Hindlimb muscle (tissue), 1 donor: ENCODE measurements at places on chromosomes 6 and 20. TPM values are rescaled to one million over a fixed set of nuclear protein-coding genes. Genes with fewer than 3 reads are reported as not detected.
A peak's percentile ranks its signal among the peaks of the same experiment; 100 is the strongest.

- DNase-seq, result no peak
Measured at GRCh38 chr20:23111307-23111943, 25.3 kb upstream of the CD93 start.

- no peak for DNase-seq
Measured at GRCh38 chr20:1632178-1632577, 12.4 kb upstream of the SIRPB1 start.

GRCh38 chr20:41272339-41272738, 45.2 kb downstream of the ZHX3 start:
- no peak for DNase-seq

GRCh38 chr20:1424336-1424735, 31.5 kb upstream of the FKBP1A start:
- DNase-seq, result no peak

DNA sequence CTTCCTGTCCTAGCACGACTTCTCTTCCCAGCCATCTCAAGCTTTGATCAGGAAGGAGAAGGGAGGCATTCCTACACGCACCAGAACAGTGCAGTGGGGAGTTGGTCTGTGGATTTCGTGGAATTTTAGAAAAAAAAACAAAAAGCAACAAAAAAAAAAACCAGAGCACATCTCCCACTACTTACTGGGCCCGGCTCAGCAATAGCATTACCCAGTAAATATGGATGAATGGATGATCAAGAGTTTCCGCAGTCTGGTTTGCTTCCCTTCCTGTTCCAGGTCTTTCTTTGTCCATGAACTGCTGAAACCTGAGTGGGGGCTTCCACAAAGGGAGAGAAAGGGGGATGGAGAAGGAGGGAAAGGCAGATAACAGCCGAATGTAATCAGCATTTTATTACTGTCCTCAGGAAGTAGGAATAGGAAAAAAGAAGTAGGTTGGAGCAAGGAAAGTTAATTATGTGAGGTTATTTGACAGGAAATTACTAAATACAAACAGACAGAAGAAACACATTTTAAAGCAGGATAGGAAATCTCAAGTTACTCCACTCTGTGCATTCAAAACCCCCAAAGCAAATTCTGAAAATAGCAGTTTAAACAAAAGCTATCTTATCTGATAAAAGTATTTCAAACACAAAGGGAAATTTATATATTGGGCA, 349.0 kb downstream of the PRL start:
- DNase-seq, result no peak

GRCh38 chr20:59222253-59223181, 58.9 kb downstream of the ZNF831 start:
- DNase-seq, result peak; percentile 79

GRCh38 chr20:6595704-6596103, 171.8 kb upstream of the BMP2 start:
- no peak for DNase-seq

DNA sequence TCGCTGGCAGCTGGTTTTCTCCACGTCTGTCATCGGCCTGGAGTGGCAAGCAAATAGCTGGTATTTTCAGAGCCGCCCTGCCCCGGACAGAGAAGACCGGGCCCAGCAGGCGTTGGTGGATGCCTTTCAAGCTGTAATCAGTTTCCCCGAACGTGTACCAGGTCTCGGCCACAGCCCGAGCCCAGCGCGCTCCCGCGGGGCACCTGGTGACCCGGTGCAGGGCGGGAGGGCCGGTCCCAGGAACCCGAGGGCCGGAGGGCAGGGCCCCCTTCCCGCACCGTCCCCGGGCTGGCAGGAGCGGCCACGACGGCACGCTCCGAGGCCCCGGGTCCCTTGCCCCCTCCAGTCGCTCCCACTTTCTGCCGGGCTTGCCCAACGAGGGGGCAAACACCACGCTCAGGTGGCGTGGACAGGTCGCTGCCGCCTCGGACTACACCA, 348 bp upstream of the PYGB start:
- peak; percentile 23 for DNase-seq

DNA sequence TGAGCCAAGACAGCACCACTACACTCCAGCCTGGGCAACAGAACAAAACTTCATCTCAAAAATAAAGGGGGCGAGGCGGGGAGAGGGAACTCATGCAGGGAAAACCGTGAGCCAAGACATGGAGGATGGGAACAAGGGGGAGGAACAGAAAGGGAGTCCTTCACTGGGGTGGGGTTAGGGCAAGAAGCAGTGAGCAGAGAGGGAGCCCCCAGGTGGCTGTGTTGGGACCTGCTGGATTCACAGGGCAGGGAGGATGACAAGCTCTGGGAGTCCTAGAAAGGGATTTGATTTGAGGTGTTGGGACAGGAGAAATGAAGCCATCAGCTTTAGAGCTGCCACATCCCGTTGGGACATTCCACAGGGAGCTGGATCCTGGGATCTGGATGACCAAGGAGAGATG, 90.6 kb upstream of the TOP1 start:
- no peak for DNase-seq

GRCh38 chr6:86936834-86937218, 502 bp upstream of the HTR1E start:
- DNase-seq, result peak; percentile 14

DNA sequence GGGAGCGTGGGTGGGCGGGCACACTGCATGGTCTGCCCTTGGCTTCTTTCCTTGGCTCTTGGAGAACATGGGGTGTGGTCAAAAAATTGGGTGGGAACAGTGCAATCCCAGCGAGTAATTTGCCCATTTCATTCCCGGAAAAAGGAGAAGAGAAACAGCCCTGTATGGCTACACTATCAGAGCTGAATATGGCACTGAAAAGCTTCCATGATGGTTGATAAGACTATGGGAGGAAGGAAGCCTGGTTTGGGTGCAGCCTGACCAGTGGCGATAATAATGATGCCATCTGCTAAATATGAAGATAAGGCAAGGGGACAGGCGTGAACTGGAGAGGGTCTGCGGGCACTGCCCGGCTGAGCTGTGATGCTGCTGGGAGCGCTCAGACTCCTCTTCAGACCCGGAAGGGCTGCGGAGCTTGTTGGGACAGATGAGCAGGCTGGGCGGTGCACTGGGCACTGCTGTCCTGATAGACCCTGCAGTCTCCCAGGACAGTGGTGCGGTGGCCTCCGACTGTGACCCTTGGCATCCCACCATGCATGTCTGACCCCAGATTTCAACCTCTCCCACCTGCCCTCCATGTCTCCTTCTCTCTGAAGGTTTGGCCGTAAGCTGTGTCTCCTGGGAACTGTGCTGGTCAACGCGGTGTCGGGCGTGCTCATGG, 10.2 kb downstream of the SLC22A1 start:
- no peak for DNase-seq

DNA sequence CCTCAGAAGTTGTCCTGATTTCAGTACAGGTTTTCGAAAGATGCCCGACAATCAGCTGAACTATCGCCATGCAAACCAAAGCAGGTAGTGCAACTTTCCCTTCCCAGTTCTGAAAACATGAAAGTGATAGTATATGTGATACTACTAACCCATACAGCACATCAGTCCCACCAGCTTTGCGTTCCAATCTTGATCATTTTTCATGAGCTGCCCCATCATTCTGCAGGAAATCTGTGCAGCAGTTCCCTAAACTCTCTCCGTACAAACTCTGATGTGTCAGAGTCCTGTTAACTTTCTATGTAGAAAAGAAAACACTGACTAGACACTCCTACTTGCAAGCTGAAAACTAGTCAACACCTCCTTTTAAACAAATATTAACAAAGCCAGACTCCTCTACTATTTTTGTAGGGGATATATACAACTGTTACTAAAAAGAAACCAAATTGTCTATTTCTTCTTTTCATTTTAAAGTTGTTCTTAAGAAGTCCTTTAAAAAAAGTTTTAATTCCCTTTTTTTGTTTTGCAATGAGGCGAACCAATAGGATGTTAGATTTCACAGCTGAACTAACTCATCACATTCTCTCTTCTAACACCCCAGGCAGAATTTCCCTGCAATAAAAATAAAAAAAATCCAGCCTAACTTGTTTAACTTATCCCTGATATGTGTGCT, 99.6 kb upstream of the DST start:
- no peak for DNase-seq

GRCh38 chr6:119446609-119447008, 97.0 kb upstream of the MAN1A1 start:
- DNase-seq, result peak; percentile 16

DNA sequence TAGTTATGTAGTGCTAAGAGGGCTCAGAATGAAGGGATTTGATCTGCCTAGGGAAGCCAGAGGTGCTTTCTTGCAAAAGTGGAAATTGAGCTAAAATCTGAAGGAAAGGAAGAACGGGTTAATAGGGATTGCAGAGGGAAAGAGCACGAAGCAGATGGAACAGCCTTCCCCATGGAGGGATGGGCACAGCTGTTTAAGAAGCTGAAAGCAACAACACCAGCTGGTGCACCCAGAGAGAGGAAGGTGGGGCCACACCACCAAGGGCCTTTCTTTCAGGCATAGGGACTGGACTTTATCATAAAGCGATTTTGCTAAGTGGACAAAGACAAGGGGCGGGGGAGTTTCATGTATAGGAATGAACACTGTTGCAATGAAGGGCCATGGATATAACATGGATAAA, 65.8 kb upstream of the SNRPB2 start:
- no peak for DNase-seq

- DNase-seq, result no peak
Measured at GRCh38 chr6:103001724-103002123, 1608.2 kb downstream of the GRIK2 start.

- no peak for DNase-seq
Measured at GRCh38 chr20:5968462-5968861, 18.0 kb downstream of the MCM8 start.

DNA sequence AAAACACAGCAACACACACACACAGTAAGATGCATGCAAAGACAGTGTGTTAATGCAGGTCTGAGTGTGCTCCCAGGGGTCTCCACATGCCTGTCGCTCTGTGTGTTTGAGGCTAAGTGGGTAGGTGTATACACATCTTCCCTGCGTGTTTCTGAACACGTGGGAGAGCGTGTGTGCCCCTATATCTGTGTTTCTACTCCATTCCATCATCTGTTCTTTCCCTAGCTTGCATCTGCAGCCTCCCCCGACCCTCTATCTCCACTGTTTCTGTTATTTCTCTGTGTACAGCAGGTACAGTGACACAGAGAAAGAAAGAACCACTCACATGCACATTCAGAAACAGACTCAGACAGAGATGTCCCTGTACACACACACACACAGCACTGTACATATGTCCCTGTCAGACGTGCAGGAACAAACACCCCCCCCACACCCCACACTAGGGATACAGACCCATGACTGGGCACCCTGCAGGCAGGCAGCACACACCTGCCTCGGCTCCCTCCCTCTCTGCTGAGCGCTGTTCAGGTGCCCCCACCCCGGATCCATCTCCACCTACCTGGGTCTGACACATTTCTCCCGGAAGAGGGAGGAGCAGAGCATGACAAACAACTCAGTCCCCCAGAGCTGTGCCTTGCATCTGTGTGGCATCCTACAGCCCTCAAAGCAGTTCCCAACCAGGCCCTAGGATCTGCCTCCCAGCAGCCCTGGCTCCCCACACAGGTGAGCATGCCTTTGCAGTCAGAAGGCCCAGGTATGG, 27.6 kb downstream of the KCNK15 start:
- DNase-seq, result no peak

- no peak for DNase-seq
Measured at GRCh38 chr20:48405909-48406308, 421.9 kb downstream of the PREX1 start.

DNA sequence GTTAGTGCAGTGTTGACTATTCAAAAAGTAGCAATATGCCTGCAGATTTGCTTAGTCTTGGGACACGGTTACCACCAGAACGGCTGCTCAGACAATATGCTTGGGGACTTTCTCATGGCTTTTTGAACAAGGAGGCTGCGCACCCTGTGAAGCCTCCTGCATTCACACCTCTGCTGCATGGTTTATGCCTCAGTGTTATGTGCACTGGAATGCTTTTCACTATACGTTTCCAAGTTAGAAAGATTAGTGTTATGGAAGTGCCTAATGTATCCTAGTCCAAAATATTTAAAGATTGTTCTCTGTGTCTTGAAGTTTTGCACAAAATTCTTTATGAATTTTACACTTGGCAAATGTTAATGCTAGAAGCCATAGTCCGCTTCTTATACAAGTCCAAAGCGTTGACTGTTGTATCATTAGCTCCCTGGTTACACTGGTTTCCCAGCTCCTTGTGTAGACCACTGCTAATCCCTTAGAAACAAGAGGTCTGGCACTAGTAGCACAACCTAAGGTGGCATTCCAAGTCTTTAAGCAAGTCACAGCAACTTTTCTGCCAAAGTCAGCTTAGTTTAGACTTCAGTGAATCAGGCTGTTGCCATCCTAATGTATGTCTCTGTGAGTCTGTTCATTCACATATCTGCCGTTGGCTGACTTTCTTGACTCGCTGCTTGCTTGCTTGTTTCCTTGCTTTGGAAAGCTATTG, 26.3 kb upstream of the SLC22A1 start:
- DNase-seq, result no peak

- peak; percentile 57 for DNase-seq
Measured at GRCh38 chr20:35226884-35227681, 593 bp downstream of the MMP24 start.

DNA sequence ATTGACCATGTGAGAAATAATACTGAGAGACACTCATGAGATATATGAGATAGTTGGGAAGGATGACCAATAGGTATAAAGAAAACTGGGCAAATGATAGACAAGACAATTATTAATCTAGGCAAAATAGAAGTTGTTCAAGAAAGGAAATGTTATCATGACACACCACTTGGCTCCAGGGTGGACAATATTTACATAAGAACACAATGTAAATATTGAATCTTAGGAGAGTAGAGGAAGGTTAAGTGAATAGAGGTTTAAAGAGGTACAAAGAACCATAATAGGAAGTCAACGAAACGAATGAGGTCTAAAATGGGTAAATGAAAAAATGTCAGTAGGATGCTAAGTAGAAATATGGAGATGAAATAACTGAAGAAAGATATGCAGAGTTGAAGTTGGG, 126.5 kb downstream of the MBOAT1 start:
- DNase-seq, result no peak

GSTA2 gene
- polyA plus RNA-seq, result not detected

IL17F gene
- polyA plus RNA-seq, result not detected

SYNGAP1 gene
- 30.5 TPM for polyA plus RNA-seq

FAM209B gene
- not detected for polyA plus RNA-seq

NRSN1 gene
- not detected for polyA plus RNA-seq

SMPD2 gene
- 3.9 TPM for polyA plus RNA-seq

POLH gene
- polyA plus RNA-seq, result 9.0 TPM

PRL gene
- 0.67 TPM for polyA plus RNA-seq

PRDM13 gene
- not detected for polyA plus RNA-seq

COL19A1 gene
- 9.5 TPM for polyA plus RNA-seq

SLC25A27 gene
- polyA plus RNA-seq, result 18.8 TPM

MAP3K7 gene
- 35.9 TPM for polyA plus RNA-seq

SRSF12 gene
- polyA plus RNA-seq, result 3.1 TPM
